ENCODE measurements at places on chromosomes 12 and 14.

GRCh38 chr14:77062261-77062660, 33.8 kb upstream of the IRF2BPL start:
- no peak for DNase-seq

GRCh38 chr14:68476212-68477109, 316.4 kb downstream of the ZFP36L1 start:
- DNase-seq: no peak

DNA sequence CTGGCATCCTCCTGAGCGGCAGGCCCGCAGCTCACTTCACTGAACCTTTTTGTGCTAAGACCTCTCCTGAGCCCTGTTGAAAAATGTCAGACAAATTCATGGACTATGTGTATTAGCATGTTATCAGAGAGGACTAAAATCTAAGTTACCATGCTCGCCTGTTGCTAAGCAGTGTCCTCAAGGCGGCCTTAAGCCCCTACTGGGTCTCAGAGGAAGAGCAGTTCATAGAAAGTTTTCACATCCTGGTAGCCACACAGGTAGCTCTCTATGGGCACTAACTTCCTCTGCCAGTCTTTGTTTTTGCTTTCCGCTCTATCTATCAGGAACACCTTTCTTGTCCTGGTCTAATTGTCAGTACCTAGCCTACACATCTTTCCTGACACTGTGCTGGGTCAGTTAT, 306.6 kb upstream of the MIS18BP1 start:
- no peak for DNase-seq

- peak; percentile 32 for DNase-seq
These were observed 4.1 kb downstream of the BDKRB2 start for GRCh38 chr14:96208739-96209138.

GRCh38 chr14:93733631-93734030, 54.7 kb downstream of the PRIMA1 start:
- no peak for DNase-seq

DNA sequence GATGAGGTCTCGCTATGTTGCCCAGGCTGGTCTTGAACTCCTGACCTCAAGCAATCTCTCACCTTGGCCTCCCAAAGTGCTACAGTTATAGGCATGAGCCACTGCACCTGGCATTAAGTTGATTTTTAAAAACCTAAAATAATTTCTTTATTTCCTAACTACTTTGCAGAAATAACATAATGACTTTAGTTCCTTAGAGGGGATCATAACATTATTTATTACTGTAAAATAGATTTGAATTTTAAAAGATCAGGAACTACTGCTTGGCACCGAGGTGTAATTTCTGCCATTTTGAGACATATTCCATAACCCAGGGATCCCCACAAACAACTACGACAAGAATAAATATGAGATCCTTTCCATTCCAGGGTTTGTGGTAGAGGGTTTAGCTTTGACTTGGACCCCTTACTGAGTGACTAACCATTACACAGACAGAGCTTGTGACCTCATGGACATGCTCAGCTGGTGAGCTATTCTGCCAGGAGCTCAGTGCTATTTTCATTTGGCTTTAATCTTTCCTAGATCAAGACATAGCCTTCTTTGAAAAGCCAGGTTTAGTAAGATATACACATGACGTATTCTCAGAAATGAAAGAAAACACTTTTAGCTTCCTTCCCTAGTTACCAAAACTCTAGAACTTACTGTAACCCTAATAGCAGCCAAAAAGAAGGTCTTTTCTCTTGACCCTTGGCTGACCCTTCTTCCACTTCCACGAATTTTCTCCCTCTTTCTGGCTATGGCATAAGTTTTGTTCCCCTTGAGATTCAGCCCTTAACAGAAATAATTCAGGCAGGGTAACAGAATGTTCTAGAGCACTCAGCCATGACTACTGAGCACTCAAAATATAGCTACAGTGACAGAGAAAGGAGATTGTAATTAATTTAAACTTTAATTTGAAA, 75.1 kb upstream of the NUDT4 start:
- DNase-seq: no peak

DNA sequence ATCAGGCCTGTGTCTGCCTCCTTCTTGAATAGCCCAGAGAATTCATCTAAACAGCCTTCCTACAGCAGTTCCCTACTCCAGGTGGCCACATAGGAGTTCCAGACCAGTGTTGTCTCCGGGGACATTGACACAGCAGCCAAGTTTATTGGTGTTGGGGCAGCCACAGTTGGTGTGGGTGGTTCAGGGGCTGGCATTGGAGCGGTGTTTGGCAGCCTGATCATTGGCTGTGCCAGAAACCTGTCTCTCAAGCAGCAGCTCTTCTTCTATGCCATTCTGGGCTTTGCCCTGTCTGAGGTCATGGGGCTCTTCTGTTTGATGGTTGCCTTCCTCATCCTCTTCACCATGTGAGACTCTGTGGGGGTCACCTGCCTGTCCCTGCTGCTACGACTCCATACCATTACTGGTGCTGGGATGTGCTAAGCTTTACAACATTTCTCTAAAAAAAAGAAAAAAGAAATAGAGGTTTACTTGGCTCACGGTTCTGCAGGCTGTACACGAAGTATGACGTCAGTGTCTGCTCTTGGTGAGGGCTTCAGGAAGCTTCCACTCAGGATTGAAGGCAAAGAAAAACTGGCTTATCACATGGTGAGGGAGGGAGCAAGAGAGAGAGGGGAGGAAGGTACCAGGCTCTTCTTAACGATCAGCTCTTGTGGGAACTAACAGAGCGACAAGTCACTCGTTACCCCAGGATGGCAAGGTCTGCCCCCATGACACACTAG, 57.5 kb downstream of the CHST11 start:
- DNase-seq: no peak

DNA sequence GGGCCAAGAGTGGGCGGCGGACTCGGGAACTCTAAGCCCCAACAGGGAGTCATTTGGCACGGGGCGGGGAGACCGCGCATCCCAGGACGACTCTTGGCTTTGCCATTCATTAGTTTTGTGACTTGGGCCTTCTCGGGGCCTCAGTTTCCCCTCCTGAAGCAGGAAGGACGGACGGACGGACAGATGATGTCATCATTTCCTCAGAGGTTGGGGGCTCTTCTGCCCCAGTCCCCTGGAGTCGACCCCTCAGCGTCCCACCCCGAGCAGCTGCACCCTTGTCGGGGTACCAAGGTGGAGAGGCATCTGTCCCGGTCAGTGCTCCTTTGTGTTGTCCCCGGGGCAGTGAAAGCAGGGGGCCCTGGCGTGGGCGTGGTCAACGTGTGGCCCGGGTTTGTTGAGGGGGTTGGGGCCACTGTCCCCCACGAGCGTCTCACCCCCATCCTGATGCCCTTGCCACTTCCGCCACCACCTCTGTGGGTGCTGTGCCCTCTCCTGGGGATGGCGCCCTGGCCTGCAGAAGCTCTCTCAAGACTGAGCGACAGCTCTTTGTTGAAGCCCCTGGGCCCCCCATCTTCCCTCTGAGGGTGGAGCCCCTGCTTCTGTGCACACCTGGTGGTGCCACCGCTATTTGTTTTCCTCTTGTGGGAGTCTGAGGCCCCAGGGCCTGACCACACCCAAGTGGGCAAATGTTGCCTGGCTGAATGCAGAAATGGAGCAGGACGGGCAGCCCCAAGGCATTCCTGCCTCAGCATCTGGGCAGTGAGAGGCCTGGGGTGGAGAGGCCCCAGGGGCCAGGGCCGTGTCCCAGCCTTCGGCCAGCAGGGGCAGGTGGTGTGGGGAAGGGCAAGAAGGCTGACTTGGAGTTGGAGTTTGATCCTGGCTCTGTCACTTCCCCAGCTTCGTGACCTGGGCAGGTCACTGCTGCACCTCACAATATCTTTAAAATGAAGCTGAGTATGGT, 896 bp downstream of the HHIPL1 start:
- DNase-seq: no peak

GRCh38 chr12:22228022-22228875, 106.3 kb downstream of the ST8SIA1 start:
- no peak for DNase-seq

Measured in RWPE2 (cell line).